ENCODE measurements at places on chromosomes 2 and 18.

- no peak for DNase-seq
Measured at GRCh38 chr2:43038034-43038695, 188.2 kb downstream of the ZFP36L2 start.

GRCh38 chr2:196369967-196370366 is 198.6 kb upstream of the STK17B start:
- no peak for DNase-seq

DNA sequence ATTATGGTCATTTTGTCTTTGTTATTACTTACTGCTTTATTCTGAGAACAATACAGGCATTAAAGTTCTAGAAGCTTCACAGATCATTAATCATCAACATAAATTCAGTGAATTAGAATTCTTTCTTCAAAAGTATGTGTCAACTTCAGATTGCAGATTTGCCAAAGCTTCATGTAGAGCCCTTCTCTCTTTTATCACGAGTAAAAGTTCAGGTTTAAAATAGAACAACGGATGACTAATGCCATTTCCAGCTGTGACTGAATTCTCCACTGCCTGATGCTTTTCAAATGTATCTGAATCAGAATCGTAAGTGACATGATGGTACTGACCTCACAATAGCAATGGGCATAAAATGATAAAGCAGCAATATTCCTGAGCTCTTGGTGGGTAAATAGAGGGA is 116.0 kb downstream of the ABCA12 start:
- no peak for DNase-seq

DNA sequence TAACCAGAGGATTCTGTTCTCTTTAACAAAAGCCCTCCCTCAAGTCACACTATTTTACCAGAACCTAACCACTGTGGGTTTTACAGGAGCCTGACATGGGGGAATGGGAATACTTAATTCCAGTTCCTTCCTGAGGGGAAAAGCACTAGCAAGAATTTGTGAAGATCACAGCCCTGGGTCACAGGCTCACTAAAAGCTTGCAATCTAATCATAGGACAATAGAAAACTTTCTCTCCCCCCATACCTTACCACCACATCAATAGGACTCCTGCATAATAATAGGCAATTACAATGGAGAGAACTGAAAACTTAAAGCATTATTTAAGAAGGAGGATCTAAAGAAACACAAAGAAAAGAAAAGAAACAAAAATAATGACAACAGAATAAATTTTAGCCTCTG is 225.8 kb upstream of the ZNF804A start:
- no peak for DNase-seq

DNA sequence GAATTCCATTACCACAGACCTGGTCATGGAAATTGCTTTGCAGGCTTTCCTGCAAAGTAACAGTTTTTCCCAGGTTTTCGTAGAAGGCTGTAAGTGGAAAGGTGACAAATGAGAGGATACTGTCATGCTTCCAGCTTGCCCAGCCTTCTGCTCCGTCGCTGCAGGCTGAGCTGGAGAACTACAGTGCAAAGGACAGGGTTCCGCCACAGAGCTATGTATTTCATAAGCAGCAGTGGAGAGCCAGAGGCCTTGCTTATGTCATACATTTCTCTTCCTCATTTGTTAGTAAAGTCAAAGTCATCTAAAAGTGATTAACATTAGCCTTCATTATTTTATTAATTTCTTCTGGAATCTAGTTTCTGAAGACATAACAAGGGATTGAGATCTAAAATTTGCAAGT is 72.9 kb upstream of the RBM44 start:
- DNase-seq: no peak

Data from activated CD4-positive, alpha-beta T cell treated with anti-CD3 and anti-CD28 coated beads for 4 hours (primary cell).